ENCODE measurements at places on chromosomes 16 and 17.

GRCh38 chr17:40004712-40005111 lies 10.5 kb upstream of the CSF3 start:
- DNase-seq, result no peak

- DNase-seq, result no peak
These were observed 269.5 kb downstream of the MAP2K4 start for GRCh38 chr17:12290207-12290606.

- DNase-seq, result peak; percentile 98
These were observed at the start of gene NOG for GRCh38 chr17:56593646-56594319. Gene NOG, plus strand, starts transcription at chr17:56593699. Its CDS starts 525 bp downstream, at chr17:56594224.

DNA sequence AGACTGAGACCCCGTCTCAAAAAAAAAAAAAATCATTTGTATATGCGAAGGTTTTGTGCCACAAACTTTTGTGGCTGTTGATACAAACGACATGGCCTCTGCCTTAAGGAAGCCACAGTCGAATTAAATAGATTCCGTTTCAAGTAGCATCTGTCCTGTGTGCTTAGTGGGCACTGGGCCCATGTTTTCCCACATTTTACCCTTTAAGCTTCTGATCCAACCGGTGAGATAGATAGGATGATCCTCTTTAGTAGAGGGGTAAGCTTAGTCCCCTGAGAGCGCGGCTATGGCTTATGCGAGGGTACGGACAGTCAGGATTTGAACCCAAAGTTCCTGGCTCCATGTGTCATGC lies 776 bp upstream of the TMEM219 start:
- DNase-seq, result no peak

- no peak for DNase-seq
These were observed 13.8 kb downstream of the STXBP4 start for GRCh38 chr17:54982399-54982798.

GRCh38 chr17:76219670-76220383 lies 20.5 kb downstream of the RNF157 start:
- DNase-seq, result no peak

- no peak for DNase-seq
These were observed 3.8 kb downstream of the TNFSF12 start for GRCh38 chr17:7552621-7553051.

- no peak for DNase-seq
These were observed 84.6 kb upstream of the PMFBP1 start for GRCh38 chr16:72256398-72257066.

GRCh38 chr17:57045868-57046704 lies 39.0 kb upstream of the AKAP1 start:
- peak; percentile 59 for DNase-seq

DNA sequence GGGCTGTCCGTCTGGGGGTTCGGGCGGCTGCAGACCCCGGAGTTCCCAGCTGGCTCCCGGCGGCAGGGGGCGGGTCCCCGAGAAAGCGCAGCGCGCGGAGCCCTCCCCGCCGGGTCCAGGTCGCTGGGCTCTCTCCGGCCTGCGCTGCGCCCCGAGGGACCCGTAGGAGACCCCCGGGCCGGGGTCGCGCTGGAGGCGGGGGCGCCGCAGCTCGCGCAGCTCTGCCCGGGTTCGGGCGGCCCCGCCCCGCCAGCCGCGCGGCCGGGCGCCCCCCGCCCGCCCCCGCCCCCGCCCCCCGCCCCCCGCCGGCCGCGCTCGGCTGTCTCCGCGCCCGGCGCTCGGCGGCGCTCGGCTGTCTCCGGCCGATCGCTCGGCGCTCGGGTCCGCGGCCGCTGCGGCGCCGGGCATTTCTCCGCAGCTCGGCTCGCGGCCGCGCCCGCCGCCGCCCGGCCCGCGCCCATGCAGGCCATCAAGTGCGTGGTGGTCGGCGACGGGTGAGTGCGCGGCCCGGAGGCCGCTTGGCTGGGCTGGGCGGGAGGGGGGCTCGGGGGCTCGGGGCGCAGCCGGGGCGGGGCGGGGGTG lies at the start of gene RAC3:
Gene RAC3, plus strand, starts transcription at position 376 of the 582 bp plus-strand sequence. Its CDS starts 84 bp downstream, at position 460.
- no peak for DNase-seq

DNA sequence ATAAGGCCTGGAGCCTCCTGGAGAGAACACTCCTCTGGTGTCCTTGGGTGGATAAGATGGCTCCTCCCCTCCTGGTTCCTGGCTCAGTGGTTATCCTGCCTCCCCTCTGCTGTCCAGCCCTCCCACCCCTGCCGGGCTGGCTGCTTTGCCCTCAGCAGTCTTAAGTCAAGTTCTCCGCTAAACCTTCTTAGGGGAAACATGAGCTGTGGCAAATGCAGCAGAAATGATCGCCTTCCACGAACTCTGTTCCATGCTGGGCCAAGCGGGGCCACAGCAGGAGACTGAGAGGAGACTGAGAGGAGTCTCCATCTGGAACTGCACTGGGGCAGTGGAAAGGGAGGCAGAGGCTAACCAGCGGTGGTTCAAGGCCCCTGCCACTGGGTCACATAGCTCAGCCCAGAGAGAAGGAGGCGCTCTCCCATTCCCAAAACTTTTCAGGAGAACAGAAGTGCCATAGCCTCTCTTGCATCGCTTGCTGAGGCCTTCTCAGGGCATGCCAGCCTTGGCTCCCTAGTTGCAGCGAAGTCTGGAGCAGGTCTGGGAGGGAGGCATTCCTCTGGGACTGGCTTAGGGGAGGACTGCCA lies 26.9 kb downstream of the TNS4 start:
- DNase-seq, result no peak

DNA sequence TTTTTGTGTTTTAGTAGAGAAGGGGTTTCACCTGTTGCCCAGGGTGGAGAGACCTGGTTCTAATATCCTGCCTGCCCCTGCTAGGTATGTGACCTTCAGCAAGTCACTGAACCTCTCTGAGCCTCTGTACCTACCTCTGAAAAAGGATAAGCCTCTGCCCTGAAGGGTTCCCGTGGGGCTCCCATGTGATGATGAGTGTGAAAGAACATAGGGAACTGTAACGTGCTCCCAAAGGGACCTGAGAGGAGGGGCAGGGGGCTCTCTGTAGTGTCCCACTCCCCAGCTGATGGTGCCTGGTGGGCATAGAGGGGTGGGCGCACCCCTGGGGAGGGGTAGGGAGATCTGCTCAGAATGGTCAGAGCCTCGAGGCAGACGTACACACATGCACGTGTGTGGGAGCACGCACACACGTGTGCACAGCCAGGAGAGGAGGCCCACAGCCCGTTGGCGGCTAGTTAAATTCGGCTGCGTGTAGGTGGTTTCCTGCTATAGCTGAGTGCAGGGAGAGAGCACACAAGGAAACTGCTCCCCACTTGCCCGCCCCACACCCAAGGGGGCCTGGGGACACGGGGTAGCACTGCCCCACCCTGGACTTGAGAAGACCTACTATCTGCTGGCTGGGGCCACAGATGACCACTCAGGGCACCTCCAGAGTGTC lies 6.7 kb downstream of the KCNH4 start:
- no peak for DNase-seq

GRCh38 chr16:24800586-24800985 lies 45.2 kb upstream of the SLC5A11 start:
- no peak for DNase-seq

GRCh38 chr17:31573047-31573446 lies 181.6 kb downstream of the RAB11FIP4 start:
- DNase-seq, result no peak

DNA sequence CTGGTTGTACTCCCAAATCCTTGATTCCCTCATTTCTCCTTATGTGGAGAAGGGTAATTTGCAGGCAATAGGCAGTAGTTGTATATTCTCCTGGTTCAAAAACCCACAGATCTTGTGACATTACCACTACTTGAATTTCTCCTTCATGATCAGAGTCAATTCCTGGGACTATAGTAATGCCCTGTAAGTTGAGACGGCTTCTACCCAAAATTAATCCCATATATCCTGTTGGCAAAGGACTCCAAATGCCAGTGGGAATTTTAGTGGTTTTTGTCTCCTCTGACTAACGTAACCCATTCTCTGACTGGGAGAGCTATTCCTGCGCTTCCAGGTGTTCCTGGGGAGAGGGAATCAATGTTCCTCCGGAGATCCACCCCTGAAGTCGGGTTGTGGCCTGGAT lies 11.6 kb upstream of the ZNF689 start:
- DNase-seq, result no peak
